ENCODE measurements at places on chromosomes 2 and 18.

GRCh38 chr2:227383686-227384085, 4.1 kb downstream of the SCYGR1 start:
- DNase-seq: no peak

DNA sequence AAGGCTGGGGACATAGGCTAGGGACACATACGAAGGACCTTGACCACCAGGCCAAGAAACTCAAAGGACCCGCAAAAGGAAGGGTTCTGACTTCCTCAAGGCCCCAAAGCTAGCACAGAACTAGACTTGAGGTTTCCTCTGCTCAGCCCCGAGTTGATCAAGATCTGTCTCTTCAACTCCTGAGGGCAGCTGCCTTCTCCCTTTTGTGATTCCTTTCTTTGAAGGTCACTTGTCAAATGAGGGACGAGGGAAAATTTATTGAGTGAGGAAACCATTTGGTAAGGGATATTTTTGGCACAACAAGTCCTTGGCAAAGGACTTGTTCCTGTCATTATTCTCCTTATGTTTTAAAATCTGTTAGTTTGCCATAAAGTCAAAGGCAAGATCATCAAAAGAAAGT, 12.3 kb upstream of the ROCK2 start:
- DNase-seq: no peak

DNA sequence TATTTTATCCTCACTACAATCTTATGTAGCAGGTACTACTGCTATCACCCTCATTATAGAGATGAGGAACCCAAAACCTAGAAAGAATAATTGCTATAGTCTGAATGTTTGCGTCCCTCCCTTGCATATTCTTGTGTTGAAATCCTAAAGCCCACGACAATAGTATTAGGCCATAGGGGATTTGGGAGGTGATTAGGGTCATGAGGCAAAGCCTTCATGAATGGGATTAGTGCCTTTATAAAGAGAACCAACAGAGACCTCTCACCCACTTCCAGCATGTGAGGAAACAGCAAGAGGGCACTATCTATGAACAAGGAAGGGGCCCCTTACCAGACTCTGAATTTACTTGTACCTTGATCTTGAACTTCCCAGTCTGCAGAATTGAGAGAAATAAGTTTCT, 500.3 kb upstream of the FAM98A start:
- DNase-seq: no peak

DNA sequence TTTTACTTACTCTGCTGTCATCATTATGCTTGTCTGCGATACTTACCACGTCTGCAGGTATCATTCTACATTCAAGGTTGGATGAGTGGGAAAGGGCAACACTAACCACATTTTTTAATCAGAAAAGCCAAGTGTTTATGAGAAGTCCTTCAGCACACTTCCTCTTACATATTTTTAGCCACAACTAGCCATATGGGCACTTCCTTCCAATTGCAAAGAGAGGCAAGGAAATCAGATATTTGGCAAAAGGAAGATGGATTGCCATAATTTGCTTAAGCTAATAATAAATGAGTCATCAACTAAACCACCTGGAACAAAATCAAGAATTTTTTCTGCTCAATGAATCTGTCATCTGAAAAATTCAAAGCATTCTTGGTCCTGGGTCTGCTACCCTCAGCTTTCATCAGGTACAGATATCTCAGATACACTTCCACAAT, 16.7 kb upstream of the MRO start:
- DNase-seq: peak; percentile 30

GRCh38 chr2:86143926-86144685, 38.1 kb downstream of the PTCD3 start:
- no peak for DNase-seq

DNA sequence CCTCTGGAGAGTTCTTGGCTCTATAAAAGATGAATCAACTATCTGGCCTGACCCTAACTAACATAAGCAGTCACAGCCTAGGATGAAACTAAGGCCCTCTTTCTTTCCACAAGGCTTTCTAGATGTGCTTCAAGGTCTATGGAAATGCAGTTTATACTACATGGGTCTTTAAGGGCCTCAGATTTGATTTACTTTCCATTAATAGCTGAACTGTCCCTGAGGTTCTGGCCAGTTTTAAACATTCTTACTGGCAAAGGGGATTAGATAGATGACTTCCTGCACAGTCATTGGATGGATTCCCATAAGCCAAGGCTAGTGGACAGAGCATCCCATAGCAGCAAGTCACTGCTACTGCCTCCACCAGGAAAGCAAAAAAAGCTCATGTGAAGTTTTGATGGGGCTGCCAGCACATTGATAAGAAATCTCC, 38.1 kb upstream of the LCLAT1 start:
- no peak for DNase-seq

- no peak for DNase-seq
These were observed 7.3 kb downstream of the STK25 start for GRCh38 chr2:241501099-241501541.

- no peak for DNase-seq
These were observed 175.3 kb downstream of the CLIP4 start for GRCh38 chr2:29290293-29291047.

GRCh38 chr2:203225423-203226039, 13.3 kb upstream of the CYP20A1 start:
- DNase-seq: peak; percentile 38

DNA sequence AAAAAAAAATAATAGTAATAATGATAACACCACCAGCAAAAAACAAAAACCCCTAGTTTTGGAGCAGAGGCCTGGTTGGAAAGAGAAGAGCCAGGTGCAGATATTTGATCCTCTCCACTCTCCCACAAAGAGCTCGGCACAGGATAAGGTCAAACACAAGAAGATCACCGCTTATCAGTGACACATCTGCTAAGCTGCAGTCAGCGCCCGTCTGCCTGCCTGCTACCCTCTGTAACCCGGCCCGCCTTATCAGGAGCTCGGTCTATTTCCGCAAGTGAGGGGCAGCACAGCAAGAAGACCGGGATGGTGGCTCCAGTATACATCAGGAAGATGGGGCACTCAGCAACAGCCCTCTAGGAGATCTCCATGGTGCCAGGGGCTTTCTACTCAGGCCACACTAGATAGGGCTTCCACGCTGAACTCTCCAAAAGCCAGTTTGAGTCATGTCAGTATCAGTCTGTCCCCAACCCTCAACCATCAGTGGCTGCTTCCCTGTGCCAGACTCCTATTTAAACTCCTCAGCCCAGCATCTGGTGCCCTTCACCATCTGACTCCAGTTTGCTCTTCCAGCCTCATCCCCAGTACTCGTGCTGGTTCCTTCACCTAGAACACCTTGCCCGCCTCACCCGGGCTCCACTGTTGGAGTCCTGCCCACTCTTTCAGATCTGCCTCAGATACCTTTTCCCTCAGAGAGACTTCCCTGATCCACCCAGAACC, 67.3 kb upstream of the PPP1CB start:
- DNase-seq: no peak

DNA sequence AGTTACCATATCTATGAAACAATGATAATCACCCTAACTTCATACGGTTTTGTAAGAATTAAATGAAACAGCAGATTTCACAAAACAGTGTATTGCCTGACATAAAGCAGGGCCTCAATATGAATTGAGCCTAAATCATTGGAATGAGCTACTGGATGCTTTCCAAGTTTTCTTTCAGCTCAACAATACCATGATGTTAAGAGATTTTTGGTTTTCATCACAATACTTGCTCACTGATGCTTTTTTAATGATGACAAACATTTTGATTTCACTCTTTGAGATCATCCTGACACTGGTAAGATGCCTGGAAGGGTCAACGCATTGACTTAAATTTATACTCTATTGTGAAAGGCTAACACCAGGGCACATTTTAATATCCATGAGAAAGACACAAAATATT, 377.5 kb downstream of the ZNF521 start:
- DNase-seq: no peak

- DNase-seq: peak; percentile 8
These were observed 13.2 kb downstream of the DYSF start for GRCh38 chr2:71466301-71467179.

- DNase-seq: no peak
These were observed 30.7 kb downstream of the DGKD start for GRCh38 chr2:233384811-233385488.
